Stimulated activated CD8-positive, alpha-beta memory T cell treated with anti-CD3 and anti-CD28 coated beads, Interleukin-4, amount 100 ng/mL, for 24 hours (primary cell): ENCODE measurements at places on chromosomes 5 and 9.

DNA sequence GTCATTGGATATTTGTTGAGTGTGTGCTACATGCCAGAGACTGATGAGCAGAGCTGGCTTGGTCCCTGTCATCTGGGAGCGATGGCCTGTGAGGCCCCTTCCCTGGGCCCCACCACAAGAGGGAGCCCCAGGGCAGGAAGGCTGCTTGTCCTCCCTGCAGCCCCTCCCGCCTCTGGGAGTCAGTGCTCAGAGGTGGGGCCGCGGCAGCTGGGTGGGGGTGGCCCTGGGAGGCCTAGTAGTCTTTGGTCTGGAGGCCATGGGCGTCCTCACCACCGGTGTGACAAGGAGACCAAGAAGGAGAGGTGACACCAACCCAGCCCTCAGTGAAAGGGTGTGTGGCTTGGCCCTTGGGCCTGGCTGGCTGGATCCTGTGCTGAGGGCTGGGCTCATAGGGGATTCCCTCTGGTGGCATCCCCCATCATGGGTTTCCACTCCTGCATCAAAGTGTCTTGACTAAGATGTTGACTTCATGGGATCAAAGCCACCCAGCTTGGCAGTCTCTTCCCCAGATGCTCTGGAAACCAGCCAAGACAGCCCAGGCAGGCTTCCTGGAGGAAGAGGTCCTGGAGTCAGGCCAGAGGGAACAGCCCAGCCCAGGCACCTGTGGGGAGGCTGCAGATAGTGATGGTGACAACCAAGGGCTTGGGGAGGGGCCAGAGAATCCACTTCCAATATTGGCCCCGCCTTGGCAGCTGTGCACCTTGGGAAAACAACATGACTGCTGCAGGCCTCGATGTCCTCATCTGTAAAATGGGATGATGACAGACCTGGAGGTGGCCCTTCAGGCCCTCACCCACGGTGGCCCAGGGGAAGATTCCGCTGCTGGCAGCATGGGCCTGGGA lies 166.7 kb downstream of the GAPVD1 start:
- DNase-seq = peak; percentile 5

- DNase-seq = no peak
Measured at GRCh38 chr5:77379558-77380061, 112.5 kb downstream of the WDR41 start.

GRCh38 chr9:98913044-98913443 lies 30.7 kb upstream of the COL15A1 start:
- no peak for DNase-seq

DNA sequence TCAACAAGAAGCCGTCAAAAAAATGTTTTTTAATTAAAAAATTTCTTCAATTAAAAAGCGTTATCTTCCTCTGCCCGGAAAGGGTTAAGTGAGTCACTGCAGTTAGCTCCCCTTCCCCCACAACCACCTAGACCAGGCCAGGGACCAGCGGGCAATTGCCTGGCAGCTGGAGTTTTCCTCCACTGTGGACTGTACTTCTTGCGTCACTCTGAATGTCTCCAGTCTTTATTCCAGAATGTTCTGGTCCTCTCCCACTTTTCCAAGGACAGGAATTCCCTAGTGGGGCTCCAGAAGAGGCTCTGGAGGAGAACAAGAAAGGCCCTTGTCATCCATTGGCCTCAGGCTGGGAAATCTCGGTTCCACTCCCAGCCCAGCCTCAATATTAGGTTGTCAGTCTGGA lies 114.0 kb downstream of the C9orf50 start:
- DNase-seq = no peak

DNA sequence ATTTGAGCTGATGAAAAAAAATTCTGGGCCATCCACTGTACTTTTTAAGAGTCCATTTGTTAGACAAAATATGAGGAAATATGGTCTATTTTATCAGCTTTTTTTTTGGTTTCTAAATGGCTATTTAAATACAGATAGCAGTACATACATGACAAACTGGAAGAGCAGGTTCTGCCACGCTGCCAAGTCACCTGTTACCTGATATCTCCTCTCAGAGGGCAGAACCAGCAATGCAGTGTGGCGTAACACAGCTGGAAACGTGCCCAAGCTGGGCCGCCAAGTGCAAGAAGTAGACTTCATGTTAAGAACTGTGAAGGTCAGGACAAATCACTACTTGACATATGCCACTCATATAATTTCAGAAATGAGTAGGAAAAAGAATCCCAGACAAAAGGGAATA lies 8.1 kb downstream of the MCIDAS start:
- no peak for DNase-seq

GRCh38 chr5:27814983-27815382 lies 776.6 kb upstream of the CDH9 start:
- DNase-seq = no peak

- DNase-seq = no peak
Measured at GRCh38 chr5:96856371-96856770, 19.9 kb upstream of the ERAP2 start.

DNA sequence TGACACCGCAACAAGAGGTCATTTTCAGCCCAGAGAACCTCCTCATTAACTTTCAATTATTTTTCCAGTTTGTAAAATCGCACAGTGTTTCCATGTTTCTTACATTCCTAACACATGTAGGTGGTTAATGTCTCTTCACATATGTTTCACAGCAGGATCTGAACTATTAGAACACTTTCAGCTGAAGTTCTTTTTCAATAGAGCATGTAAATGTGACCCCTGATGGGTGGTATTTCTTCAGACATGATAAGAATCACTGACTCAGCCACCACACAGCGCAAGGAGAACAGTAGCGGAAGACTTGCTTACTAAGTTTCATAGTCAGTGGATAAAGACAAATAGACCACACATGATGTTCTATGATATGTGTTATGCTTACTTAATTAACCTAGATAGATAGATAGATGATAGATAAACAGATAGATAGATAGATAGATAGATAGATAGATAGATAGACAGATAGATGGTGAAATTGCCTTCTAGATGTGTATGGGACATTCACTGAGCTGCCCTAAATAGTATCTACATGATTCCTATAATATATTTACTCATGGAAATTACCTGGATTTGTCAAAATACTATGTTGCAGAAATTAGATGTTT lies 1992.1 kb upstream of the NUDT12 start:
- no peak for DNase-seq

- DNase-seq = no peak
Measured at GRCh38 chr9:96079779-96080178, 204.3 kb downstream of the ERCC6L2 start.
